Fibroblast of the aortic adventitia (primary cell): ENCODE measurements at places on chromosomes 1 and 21. TPM values are rescaled to one million over a fixed set of nuclear protein-coding genes. Genes with fewer than 3 reads are reported as not detected.

TYW3 gene
- total RNA-seq = 19.2 and 19.6 TPM in 2 replicates

LAPTM5 gene
- total RNA-seq = 0.16 and 0.18 TPM in 2 replicates

KIF21B gene
- total RNA-seq = under 0.01 TPM in 1 of 2 replicates, not detected in the other

LCE3D gene
- total RNA-seq = not detected in 2 replicates

PALMD gene
- total RNA-seq = 2.4 and 6.0 TPM in 2 replicates

GRCh38 chr1:156608036-156608674 is 6.9 kb upstream of the GPATCH4 start:
- peak; percentile 82 for DNase-seq

DNA sequence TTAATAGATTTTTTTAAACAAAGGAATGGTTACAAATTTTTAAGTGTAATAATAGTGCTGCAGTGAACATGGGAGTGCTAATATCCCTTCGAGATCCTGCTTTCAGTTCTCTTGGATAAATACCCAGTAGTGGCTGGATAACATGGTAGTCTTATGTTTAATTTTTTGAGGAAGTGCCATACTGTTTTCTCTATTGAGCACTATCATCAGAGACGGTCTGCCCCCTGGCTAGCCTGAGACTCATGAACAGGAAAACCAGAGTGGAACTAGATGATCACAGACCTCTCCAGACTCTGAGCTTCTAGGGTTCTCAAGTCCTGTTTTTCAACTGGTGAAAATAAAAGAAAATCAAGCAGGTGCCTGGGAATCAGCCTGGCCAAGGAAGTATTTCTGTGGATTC is 97.3 kb upstream of the MARK1 start:
- no peak for DNase-seq

GRCh38 chr1:33586106-33586505 is 113.7 kb downstream of the ZSCAN20 start:
- peak; percentile 48 for DNase-seq

GRCh38 chr1:160143695-160144094 is 7.7 kb upstream of the ATP1A4 start:
- DNase-seq = no peak

GRCh38 chr1:63640633-63641567 is 47.7 kb downstream of the PGM1 start:
- no peak for DNase-seq

- DNase-seq = no peak
These were observed 39.4 kb upstream of the HIVEP3 start for GRCh38 chr1:41958015-41958673.

GRCh38 chr1:98910827-98911226 is 93.8 kb downstream of the PLPPR5 start:
- DNase-seq = no peak

GRCh38 chr1:205843036-205843859 is 6.7 kb downstream of the PM20D1 start:
- no peak for DNase-seq

- no peak for DNase-seq
These were observed 16.5 kb upstream of the UTS2 start for GRCh38 chr1:7869136-7869920.

- DNase-seq = no peak
These were observed 17.5 kb downstream of the NKAIN1 start for GRCh38 chr1:31222176-31222575.

DNA sequence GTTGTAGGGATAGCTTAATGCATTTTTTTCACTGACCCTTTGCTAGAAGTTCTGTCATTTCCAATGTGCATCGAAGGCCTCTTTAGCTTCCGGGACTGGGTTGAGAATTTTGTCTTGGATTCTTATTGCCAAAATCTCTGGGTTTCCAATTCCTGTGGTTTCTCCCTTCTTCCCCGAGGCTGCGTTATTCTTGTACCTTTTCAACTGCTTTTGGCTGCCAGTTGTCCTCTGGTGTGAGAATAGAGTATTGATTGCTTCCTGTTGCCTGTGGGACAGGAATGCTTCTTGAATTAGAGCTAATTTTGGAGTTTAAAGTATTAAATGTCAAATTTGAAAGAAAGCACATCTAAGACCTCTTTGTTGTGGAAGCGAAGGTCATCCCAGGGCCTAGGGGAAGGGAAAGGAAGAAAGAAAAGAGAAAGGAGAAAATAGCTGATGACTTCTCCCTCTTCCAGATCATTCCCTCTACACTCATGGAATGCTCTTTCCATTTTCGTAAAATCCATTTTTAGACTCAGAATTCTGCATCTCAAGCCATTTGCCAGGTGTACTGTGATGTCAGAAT is 21.1 kb downstream of the HUNK start:
- DNase-seq = no peak

DNA sequence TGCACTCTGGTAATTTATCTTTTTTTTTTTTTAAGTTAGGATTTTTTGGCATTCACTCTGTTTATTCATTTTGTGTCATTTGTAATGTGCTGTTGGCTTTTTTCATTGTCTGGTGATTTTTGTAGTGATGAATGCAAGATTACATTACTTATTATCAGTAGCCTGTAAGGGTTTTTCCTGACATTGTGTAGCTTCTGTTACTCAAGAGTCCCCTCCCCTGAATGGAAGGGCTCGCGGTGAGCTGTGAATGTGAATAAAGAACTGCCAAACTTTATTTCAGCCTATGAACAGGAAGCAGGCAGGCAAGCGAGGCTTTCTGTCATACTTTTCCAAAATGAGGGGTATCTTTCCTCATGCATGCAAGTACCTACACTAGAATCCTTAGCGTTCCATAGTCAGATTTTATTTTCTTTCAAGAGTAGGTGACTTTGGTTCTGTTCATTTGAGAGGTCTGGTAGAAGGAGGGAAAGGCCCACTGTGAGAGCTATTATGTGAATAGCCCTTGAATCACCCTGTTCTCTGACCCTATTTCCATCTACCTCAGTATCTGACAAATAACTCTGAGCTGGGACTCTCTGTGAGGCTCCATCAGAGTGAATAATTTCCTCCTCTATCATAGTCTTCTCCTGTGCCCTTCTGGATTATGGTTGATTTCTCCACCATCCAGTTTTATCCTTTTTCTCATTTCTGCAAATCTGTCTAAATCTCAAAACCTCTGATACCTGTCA is 114.0 kb downstream of the CD247 start:
- DNase-seq = peak; percentile 46

DNA sequence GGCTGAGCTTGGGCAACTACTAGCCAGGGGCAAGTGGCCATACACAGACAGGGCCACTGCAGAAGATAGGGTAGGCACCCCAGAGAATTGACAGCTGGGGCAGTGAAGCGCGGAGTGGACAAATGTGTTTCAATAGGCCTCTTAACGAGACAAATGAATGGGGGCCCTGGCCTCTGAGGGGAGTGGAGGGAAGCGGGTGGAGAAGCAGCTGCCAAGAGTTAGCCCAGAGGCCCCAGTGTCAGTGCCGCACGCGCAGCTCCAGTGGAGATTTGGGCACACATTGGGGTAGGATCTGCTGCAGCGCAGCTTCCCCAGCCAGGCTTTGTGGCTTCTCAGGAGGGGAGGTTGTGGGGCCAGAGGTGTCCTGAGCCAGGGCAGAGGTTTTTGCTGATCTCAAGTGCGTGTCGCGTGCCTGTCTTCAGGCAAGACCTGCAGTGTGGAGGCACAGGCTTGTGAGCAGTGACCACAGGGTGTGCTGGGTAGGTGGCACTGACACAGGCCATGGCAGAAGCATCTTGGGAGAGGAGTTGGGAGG is 16.9 kb downstream of the PTPRF start:
- no peak for DNase-seq

DNA sequence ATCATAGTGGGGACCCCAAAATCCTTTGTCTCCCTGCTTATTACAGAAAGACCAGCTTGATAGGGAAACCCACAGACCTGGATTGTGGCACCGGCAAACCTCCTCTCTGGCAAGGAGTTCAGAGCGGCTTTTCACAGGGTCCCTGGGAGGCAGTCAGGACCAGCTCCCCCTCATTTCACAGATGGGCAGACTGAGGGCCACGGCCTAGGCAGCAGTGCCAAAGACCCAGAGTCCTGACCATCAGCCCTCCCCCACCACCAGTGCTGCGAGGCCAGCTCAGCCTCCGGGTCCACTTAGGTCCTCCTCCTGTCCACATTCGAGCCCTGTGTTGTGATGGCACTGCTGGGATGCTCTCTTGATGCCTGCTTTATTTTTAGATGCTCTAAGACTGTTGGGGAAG is 57.2 kb downstream of the CAMK2N1 start:
- no peak for DNase-seq

DNA sequence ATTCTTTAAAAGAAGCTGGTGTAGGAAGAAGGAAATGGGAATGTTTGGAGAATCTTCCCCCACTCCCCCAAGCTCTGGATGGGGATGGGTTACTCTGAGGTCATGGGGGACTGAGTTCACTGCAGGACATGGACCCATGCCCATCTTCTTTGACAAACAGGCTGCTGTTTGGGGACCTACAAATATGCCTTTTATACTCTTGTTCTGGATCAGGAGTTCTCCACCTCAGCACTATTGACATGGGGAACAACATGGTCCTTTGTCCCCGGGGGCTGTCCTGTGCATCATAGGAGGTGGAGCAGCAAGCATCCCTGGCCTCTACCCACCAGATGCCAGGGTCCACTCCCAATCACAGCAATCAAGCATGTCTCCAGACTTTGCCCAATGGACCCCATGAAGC is 365.8 kb upstream of the C1orf174 start:
- DNase-seq = no peak

DNA sequence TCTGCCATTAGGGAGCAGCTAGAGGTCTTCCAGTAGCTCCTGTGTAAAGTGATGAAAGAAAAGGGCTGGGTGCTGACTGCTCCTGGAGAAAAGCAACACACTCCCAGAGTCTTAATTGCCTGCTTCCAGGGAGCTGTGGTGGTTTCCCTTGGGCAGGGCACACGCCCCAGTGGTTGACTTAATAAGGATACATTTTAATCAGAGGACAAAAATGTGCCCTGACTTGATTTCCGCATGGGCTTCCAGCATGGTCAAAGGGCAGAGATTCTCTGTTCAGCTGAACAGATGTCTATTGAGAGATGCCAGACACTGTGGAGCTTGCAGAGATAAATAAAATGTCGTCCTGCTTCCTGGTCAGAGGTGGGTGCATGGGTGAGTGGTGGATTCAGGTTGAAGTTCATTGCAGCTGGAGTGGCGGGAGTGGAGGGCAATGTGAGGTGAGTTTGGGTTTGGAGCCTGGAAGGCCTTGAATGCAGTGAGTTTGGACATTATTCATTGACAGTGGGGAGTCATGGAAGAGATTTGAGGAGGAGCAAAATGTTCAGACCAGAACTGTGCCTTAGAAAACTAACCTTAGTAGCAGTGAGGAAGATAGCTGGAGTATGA is 16.0 kb downstream of the QSOX1 start:
- no peak for DNase-seq
